Endothelial cell of umbilical vein (primary cell): ENCODE measurements at places on chromosomes 3 and 15. TPM values are rescaled to one million over a fixed set of nuclear protein-coding genes. Genes with fewer than 3 reads are reported as not detected.

DNA sequence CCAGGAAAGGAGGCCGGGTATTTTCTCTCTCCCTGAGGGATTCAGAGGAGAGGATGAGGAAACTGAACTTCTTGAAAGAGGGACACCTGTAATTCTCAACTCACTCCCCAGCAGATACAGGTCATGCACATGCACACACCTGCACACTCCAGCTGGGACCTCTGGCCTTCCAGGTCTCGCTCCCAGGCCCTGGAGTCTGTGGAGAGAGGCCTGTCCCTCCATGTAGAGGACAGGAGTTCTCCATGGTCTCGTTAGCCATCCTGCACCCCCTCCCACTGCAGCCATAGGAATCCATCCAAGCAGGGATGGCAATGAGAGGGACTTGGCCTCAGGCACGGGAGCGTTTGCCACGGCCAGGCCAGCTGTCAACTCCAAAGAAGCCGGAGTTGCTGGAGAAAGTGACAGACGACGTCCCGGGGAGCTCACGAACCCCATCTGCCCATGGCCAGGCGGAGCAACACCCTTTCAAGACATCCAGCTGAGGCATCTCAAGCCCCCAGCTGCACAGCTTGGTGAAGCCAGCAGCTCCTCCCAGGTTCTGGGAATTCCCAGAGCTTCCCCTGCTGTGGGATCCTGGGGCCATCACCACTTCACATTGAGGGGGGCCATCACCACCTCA is 223.3 kb downstream of the UACA start:
- DNase-seq: no peak

GOLGA8N gene
- total RNA-seq: 4.5 and 4.8 TPM in 2 replicates

DNA sequence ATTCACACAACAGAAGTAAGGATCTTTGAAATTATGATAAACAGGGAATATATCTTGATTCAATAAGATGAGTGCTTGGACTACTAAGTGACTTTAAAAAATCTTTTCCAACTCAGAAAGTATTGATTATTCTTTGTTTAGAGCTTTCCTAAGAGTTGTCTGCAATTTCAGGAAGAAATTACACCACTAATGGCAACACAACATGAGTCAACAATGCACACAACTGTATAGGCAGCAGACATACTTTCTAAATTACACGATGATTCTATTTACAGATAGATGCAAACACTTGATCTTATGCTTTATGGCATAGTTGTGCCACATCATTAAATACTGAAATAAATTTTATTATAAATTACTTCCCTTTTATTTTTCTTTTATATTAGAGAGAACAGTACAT is 4.4 kb downstream of the NAA50 start:
- DNase-seq: no peak

DNA sequence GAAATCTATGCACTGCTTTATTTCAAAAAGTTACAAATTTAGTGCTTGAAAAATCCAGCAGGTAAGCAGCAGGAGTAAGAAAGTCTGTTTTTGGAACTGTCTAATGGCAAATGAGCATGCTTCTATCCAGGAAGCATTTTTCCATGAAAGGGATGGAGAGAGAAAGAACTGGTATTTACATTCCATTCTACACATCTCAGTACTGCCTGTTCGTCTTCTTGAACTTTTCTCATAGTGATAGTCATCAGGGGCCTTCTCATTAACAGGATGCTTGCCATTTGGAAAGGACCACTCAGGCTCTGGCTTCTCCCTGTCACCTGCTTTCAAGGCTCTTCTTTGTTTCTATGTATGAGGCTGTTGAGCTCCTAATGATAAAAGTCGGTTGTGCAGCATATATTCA is 267.3 kb upstream of the IL12A start:
- no peak for DNase-seq

DNA sequence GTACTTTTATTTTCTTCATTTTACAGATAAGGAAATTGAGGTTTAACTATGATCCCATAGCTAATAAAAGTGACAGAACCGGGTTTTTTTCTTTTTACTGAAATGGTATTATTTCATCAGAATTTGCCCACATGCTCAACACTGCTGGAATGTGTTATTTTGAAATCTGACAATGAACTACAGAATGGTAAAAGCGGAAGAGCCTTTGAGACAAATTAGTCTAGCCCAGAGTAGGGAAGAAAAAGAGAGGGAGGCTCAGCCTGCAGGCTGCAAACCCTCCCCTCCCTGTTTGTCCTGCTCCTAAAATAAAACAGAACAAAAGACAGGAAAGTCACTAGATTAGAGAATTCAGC is 100.3 kb upstream of the LIPC start:
- no peak for DNase-seq

DNA sequence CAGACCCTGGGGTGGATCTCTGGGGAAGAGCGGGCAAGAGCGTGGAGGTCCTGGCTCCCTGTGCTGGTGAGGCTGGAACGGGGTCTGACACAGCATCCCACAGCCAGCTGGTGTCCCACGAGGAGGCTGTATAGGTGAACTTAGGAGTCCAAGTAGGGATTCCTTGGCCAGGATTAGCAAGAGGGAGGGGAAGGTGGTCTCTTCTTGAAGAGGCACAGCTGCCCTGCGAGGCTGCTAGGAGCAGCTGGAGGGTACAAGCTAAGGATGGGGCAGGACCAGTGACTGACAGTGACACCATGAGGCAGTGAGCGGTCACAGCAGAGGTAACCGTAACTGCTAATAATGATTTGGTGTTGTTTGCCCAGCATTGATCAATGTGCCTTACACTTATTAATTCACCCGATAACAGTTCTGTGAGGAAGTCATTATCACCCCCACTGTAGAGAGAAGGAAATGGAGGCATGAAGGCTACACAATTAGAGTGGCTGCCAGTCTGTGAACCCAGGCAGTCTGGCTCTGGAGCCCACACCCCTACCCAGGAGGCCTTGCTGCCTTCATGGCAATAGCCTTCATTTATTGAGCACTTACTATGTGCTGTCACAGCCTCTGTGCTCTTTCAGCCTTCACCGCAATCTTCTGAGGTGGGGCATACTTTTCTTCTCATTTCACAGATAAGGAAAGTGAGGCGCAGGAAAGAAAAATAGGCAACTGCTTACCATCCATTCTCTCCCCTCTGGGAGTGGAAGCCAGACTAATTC is 59.4 kb downstream of the TMEM44 start:
- DNase-seq: peak; percentile 54

GRCh38 chr3:136949146-136949545 is 8.6 kb upstream of the IL20RB start:
- DNase-seq: peak; percentile 63

PDCD6IP gene
- total RNA-seq: 265 and 268 TPM in 2 replicates

DNA sequence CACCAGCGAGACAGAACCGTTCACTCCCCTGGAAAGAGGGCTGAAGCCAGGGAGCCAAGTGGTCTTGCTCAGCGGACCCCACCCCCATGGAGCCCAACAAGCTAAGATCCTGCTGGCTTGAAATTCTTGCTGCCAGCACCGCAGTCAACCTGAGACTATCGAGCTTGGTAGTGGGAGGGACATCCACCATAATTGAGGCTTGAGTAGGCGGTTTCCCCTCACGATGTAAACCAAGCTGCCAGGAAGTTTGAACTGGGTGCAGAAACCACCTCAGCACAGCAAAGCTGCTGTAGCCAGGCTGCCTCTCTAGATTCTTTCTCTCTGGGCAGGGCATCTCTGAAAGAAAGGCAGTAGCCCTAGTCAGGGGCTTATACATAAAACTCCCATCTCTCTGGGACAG is 151.0 kb downstream of the MBNL1 start:
- DNase-seq: no peak

- peak; percentile 54 for DNase-seq
These were observed 16.0 kb downstream of the SEC61A1 start for GRCh38 chr3:128068156-128068620.

DNA sequence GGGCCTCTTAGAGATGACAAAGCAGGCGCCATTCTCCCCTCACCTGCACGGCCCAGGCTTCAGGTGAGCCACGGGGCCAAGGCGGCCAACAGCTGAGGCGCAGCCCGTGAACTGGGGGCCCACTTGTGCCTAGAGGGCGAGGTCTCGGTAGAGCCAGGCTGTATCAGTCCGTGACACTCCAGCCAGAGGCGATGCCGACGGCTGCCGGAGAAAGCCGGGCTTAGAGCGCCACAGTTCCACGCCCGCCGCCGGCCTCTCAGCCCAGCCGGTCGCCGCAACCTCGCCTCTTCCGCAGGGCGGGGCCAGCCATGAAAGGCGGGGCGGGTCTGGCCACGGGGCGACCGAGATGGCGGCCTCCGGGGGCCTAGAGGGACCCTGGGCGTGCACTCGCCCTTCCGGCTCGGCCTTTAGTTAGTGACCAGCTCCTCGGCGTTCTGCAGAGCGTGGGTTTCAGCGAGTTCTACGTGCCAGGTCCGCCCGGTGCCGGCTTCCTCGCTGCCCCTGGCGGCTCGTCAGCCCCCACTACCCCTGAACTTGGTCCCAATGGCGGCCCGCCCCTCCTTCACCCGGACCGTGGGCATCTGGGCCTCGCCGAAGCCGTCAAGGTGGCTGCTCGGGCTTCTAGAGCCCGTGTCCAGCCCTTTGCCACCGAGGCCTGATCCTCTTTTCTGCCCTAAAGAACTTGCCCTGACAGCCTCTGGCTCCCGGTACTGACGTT is at the start of gene ZNF621:
Gene ZNF621 (plus strand): TSS at position 393 of the 718 bp plus-strand sequence. CDS start 881 bp downstream, outside the sequence.
- DNase-seq: peak; percentile 87

ITIH4 gene
- 0.60 and 2.4 TPM in 2 replicates for total RNA-seq

GOLGA8T gene
- total RNA-seq: not detected in 2 replicates

- no peak for DNase-seq
These were observed 572.0 kb downstream of the NAALADL2 start for GRCh38 chr3:175430983-175431773.

SLC9A9 gene
- total RNA-seq: 1.3 and 1.5 TPM in 2 replicates

TRPM1 gene
- total RNA-seq: 0.53 TPM in 1 of 2 replicates, not detected in the other

GRCh38 chr3:150945226-150946032 is 27.1 kb downstream of the CLRN1 start:
- DNase-seq: no peak
